M059J (cell line): ENCODE measurements at places on chromosomes 3 and 15. TPM values are rescaled to one million over a fixed set of nuclear protein-coding genes. Genes with fewer than 3 reads are reported as not detected.

Gene NANOGP8
- total RNA-seq = not detected in 2 replicates

Gene GOLGA8J
- 0.34 TPM in 1 of 2 replicates, not detected in the other for total RNA-seq

Gene INSYN1
- total RNA-seq = 0.39 TPM in 1 of 2 replicates, not detected in the other

Gene KLHL40
- total RNA-seq = not detected in 2 replicates

Gene VWA5B2
- not detected in 2 replicates for total RNA-seq

Gene ZFAND6
- 177 and 184 TPM in 2 replicates for total RNA-seq

Gene RBPMS2
- 0.91 TPM in 1 of 2 replicates, not detected in the other for total RNA-seq

Gene ADCY5
- total RNA-seq = not detected in 2 replicates

Gene LRRC31
- total RNA-seq = not detected in 2 replicates

Gene CNTN4
- total RNA-seq = not detected in 2 replicates

DNA sequence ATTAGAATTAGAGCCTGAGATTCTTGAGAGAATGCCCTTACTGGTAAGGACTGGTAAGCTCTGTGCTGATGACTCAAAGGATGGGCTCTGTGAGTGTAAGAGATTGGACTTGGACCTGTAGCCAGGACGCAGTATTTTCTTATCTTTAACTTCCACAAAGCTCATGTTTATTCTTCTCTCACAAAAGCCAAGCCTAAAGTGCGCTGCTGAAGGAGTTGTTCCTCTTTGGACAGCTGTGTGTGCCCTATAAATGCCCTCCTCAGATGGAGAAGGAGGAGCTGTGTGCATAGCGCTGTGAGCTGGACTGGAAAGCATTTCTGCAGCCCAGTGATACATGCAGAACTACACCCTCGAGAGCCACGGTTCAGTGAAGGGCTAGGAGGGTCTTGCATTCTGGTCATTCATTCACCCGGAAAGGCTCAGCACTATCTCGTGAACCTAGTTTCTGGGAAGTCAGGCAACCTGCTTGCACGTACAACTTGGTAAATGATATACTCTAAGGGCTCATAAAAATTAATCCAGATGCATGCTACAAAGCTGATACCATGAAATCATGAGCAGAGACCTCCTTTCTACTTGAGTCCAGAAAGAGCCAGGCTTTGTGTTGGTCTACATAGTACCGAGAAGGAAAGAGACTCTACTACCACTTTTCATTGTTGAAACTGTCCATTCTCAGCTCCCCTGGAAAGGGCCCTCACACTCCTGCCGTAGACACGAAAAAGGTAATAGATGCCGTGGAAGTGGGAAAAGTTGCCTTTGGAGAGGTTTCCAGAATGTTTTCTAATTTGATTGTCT, 103.0 kb upstream of the TBL1XR1 start:
- no peak for DNase-seq

- DNase-seq = no peak
Observed at GRCh38 chr3:139227827-139228226, 116.0 kb upstream of the MRPS22 start.

- no peak for DNase-seq
Observed at GRCh38 chr3:20905210-20905805, 719.3 kb upstream of the SGO1 start.

- peak; percentile 88 for DNase-seq
Observed at GRCh38 chr3:49539659-49540560, 14.4 kb upstream of the BSN start.

DNA sequence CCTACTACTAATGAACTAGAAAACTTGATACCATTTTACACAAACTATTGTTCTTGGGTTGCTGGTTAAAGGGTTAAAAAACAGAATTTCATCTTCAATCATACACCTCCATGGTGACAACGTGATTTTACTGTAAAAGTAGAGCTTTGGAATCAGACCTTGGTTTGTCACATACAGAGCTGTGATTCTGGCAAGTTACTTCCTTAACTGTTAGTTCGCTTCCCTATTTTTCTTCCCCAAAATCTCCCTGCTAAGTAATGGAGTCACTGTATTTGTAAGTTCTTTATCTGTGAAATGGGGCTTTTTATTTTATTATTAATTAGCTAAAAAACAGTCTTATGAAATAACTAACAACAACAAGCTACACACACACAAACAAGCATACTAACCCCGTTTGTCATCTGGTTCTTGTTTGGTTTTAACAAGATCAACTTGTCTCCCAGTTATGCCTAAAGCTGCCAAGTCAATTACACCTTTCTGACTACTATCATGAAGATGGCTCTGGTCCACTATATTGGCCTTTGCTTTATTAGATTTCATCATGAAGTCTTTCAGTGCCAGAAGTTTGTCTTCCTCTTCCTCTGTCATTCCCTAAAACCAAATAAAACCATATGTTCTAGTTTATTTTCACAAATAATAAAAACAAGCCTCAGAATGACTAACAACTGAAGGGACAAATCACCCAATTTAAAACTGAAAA, 38.6 kb downstream of the PIK3R4 start:
- no peak for DNase-seq

DNA sequence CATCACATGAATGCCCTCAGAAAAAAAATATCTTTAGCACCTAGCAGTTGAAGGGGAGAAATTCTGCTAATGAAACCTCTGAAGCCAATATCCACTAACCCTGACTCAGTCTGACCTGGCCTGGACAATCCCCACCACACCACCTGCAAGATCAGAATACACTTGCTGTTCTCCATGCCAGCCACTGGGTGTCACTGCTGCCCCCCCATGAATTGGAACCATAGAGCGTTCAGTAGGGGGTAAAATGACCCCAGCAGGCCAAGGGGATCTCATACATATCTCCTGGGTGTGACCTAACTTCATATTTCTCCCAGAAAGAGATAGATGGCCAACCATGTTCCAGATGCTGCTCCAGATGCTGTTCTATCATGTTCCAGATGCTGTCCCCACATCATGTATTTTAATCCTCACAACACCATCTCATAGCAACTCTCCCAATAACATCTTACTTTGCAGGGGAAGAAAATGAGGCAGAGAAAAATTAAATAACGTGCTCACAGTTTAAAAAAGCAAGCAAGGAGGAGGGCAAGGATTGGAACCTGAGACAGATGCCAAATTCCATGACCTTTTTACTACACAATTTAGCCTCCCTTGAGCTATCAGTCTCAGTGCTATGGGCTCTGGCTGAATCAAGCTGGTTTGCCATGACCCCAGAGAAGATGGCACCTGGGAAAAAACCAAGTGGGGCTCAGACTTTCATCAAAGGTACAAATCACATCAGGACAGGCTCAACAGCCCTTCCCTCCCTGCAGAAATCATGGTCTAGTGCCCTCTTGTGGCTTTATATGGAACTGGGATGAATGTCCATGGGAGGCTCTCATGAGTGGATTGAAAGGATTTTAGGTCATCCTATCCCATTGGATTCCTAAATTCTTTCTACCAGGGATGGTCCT, 12.4 kb downstream of the NTRK3 start:
- peak; percentile 51 for DNase-seq

GRCh38 chr3:150014782-150015181, 44.1 kb upstream of the PFN2 start:
- no peak for DNase-seq

- no peak for DNase-seq
Observed at GRCh38 chr3:180085122-180085710, 48.5 kb upstream of the PEX5L start.

DNA sequence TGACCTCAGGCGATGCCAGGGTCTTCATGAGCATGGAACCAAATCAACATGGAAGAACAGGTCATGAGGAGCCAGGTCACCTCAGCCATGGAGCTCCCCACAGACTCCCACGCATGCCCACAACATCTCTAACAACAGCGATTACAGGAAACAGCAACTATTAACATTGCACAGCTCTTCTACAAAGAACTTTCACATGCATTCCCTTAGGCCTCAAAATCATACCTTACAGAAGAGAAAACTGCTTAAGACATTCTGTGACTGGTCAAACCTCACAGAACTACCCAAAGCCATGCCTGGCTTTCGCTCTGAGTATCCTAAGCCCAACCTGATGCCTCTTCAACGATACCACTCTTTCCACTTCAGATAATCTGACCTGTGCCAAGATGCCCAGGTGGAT, 117.8 kb downstream of the OXNAD1 start:
- DNase-seq = no peak

- peak; percentile 51 for DNase-seq
Observed at GRCh38 chr3:67619991-67620390, 34.4 kb downstream of the SUCLG2 start.

DNA sequence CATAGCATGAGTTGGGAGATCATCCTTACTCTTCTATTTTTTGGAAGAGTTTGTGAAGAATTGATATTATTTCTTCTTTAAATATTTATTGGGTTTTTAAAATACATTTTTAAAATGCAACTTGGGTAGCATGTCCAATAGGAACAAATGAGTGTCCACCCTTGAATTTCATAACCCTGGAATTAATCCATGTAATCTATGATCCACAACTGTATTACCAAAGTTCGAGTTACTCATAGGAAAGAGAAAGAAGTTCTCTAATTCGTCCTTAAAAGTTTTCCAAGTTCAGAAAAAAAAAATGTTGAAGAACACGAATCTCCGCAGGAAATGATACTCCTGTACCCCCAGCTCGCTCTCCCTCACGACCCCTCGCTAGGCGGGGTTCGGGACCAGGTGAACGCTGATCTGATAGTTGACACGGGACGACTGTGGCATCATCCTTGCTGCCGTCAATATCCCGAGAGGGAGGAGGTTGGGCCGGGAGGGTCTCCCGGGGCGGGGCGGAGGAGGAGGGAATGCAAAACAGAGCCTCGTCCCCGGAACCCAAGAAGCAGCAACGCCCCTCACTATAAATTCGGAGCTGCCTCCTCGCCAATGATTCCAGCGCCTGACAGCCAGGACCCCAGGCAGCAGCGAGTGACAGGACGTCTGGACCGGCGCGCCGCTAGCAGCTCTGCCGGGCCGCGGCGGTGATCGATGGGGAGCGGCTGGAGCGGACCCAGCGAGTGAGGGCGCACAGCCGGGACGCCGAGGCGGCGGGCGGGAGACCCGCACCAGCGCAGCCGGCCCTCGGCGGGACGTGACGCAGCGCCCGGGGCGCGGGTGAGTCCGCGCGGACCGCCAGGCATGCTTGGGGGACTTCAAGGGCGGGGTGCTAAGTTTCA, at the start of gene AGTR1:
TSS of gene AGTR1 (plus strand) at position 598 of the 884 bp plus-strand sequence. CDS start 43,133 bp downstream, outside the sequence.
- DNase-seq = no peak
